Osteocyte (in vitro differentiated cells): ENCODE measurements at places on chromosomes 1 and 21.

- DNase-seq: no peak
Observed at GRCh38 chr21:42296501-42296900, 18.7 kb downstream of the TFF3 start.

DNA sequence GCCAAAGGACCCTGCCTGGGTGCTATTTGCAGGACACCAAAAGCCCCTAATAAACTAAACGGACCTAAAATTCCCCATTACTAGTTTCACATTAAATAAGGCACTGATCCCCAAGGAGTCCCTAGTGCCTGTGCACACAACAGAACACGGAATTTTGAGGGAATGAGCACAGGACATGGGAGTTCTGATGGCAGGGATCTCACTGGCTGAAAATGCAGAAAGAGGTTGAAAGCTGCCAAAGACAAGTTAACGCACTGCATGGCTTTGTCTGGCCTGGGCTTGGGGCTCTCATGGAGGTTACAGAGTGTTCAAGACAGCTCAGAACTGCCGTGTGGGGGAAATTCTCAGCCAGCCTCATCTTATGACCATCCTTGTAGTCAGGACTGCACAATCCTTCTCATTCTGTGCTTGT, 15.6 kb upstream of the ATP1B1 start:
- DNase-seq: peak; percentile 42

DNA sequence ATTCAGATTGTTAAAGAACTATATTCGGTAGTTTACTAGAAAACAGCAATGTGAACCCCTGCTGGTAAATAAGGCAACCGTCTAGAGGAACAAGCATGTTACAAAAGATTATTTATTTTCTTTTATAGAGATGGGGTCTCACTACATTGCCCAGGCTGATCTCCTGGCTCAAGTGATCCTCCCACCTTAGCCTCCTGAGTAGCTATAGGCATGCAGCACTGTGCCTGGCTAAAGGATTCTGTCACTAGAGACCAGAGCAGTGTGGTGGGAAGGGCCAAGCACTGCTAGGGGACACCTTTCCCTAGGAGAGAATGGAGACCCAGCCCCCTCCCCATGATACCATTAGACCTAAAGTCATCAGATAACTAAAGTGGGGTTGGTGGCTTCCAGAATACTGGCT, 28.9 kb downstream of the SLC27A3 start:
- DNase-seq: no peak

GRCh38 chr1:28115267-28115666, 26.9 kb upstream of the EYA3 start:
- no peak for DNase-seq

DNA sequence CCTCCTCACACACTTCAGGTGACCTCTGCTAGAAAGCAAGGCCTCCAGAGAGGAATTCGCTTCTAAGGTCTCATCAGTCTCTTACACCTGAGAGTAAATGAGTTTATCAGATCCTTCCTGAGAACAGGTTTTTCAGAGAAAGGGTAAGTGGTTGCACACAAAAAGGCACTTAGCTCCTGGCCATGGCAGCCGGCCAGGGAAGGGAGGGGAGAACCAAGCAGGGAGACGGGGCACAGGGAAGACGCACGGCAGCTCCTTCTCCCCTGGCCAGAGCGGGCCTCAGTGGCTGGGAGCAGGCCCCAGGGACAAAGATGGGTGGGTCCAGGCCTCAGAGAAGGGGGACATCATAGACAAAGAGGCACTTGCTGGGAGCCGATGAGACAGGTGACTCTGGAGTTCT, 3.6 kb upstream of the TNNT2 start:
- no peak for DNase-seq

- peak; percentile 93 for DNase-seq
Observed at GRCh38 chr1:109739738-109740614, 862 bp downstream of the GSTM3 start.

GRCh38 chr1:25797939-25798338, 2.1 kb upstream of the SELENON start:
- no peak for DNase-seq

DNA sequence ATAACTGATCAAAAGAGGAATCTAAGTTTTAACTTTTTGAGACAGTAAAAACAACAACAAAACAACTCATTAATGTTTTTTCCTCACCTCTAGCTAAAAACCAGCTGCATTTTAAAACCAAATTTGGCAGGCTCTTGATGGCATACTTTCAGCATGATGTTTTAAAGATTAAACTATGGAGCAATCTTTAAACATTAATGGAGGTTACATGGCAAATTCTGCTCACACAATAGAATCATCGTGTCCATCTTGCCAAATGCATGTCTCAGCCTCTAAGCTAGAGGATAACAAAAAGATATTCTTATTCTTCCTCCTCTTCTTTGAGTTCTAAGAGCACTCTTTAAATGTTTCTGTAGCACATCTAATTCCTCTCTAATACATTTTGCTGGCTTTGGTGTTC, 579.8 kb upstream of the PKN2 start:
- DNase-seq: no peak

DNA sequence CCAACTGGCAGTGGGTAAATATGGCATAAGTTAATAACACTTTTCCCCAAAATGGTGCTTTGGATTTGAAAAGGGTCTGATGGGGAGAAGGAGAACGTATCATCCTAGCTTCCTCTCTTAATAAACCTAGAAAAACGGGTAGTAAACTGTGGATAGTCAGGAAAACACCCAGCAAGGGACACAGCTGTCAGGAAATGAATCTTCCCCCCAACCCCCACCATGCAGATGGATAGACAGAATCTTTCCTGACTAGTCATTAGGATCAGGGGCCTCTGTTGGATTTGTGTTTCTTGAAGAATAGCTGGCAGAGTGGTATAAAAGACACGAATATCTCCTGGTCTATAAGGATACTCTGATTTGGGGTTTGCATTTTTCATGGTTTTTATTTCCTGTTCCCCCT, 22.5 kb upstream of the LAX1 start:
- DNase-seq: no peak

DNA sequence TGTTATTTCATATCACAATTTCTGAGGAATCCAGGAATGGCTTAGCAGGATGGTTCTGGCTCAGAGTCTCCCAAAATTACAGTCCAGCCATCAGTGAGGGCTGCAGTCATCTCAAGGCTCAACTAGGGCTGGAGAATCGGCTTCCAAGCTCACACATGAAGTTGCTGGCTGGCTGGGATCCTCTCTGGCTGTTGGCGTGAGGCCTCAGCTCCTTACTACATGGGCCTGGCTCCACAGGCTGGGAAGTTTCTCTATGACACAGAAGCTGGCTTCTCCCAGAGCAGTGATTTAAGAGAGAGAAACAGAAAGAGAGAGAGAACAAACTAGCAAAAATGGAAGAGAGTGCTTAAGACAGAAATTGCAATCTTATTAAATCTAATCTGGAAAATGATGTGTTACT, 38.8 kb upstream of the RGS8 start:
- DNase-seq: no peak

DNA sequence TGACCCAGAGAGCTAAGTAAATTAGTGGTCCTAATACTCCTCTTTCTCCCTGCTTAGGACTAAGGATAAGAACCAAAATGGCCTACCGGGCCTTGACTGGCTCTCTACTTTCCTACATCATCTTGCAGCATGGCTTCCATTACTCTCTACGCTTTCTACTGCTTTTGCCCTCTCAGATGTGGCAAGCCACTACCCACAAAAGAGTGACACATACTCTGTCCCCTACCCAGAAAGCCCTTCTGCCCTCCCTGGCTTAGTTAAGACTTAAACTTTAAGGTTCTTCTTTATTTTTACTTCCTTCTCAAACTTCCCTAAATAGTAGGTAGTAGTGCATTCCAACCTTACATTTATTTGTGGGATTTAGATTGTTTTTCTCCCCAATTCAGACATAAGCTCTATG, 228.1 kb downstream of the TPR start:
- DNase-seq: no peak

DNA sequence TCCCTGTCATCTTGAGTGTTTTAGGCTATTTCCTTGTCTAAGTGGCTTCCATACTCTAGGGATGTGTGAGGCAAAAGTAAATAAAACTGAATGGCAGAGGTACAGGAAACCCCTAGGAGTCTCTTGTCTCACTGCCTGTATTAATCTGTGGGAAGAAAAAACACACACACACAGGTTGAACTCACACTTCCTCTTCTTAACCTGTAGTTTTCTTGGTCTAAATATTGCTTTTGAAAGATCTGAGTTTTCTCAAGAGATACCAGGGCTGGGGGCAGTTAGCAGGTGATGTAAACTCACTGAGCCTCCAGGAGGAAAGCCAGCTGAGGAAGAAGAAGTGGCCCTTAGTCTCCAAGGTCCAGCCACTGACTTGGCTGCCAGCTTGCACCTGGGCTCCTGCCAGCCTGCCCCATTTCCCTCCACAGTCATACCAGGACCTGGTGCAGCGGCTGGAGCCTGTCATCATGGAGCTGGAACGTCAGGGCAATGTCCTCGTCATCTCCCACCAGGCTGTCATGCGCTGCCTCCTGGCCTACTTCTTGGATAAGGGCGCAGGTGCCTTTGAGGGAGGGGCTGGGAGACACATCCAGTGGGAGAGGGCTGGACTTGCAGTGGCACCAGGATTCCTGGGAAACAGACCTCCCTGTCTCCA, 16.9 kb downstream of the PFKFB2 start:
- DNase-seq: no peak

- DNase-seq: no peak
Observed at GRCh38 chr1:213960963-213961362, 26.8 kb upstream of the PROX1 start.

- no peak for DNase-seq
Observed at GRCh38 chr21:40512590-40512989, 334.4 kb downstream of the DSCAM start.

- no peak for DNase-seq
Observed at GRCh38 chr1:81498471-81499462, 302.0 kb upstream of the ADGRL2 start.

DNA sequence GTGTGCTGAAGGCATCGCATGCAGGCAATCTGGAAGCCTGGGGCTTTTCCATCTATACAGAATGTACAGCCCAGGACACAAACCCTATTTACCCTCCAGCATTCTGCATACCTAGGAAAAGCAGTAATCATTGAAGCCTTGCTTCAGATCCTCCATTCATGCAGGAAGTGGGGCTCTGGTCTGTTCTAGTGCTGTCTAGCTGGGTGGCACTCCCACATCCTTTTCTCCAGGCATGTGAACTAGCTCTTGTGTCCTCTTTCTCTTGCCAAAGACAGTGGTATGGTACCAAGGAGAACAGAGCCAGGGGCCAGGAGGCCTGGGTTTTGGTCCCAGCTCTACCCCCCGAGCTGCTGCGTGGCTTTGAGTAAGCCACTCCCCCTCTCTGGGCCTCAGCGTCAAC, 21.7 kb downstream of the LRP8 start:
- DNase-seq: no peak

DNA sequence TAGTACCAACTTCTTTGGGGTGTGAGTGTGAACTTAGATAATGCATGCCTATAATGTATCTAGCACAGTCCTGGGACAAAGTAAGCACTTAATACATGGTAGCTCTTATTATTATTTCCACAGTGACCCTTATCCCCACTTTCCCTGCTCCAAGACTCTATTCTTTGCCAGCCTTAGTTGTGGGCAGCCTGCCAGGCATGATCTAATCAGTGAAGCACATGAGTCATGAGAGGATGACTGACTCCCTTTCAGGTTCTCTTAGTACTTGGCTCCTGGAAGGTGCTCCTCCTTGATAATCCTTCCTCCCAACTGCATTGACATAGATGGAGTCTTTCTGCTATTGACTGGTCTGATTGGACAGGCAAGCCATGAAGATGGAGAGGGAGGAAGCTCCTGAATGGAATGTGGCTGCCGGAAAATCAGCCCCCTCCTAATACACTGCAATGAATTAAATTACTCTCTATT, 17.4 kb upstream of the GNG12 start:
- no peak for DNase-seq

DNA sequence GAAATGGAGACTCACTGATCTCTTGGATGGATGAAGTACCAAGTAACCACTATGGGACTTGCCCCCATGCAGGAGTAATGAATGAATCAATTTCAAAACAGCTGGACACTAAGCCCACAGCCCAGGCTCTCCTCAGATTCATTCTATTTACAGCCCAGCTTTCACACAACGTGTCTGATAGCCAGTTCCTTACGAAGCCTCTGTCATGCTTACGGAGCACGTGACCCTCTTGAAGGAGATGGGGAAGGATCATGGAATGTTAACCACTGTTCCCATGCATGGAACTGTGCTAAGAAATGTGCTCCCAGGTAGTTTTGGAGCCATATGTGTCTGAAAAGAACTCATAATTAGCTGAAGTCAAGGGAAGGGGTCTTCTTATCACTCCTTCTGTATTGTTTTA, 124.1 kb downstream of the KIF26B start:
- DNase-seq: no peak

DNA sequence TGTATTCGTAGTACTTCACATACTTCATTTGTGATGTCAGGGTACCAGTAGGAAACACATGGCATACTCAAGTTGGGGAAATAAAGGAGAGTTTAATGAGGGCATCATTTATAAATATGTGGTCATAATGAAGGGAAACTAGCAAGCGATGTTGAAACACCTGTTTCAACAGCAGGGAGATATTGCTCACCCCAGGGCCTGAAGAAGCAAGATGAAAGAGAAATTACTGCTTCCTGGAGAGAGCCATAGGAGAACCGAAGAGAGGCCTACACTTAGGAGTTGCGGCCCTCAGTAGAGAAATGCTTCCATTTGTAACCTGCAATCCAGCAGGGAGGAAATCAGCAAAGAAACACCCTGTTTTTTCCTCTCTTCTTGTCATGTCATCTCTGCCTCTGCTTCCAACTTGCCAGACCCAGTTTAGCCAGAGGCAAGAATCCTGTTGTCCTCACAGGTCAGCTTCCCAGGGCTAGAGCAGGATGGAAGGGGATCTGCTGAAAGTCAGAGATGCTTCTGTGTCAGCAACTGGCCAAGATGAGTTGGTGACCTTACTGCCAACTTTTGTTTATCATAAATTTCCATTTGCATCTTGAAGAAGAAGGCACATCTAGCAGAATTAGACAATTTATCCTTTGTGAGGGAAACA, 67.6 kb upstream of the TSPAN2 start:
- DNase-seq: no peak
